Nucleus accumbens (tissue), 56 donors: ENCODE measurements at places on chromosomes 13 and 19.

DNA sequence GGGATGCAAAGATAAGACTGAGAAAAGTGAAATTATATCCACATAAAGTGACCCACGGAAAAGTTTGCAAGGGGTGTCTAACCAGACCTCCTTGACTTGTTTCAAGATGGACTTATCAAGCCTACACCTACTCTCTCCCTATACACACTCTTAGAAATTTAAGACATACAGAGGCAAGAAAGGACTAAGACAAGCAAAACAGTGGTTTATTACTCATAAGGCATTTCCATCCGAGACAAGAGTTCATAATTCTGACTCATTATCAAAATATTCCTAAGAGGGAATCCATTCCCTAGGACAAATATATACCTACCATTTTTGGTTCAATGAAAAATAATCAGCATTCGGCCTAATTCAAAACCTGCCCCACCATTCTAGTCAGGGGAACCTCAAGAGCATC is 232.6 kb upstream of the GPC6 start:
- no peak for DNase-seq

- DNase-seq = no peak
Observed at GRCh38 chr19:29311191-29311790, 98.3 kb upstream of the UQCRFS1 start.

- DNase-seq = peak; percentile 42
Observed at GRCh38 chr13:104571161-104571892, 1505.1 kb upstream of the SLC10A2 start.

GRCh38 chr13:113953561-113953960 is 20.3 kb downstream of the C13orf46 start:
- DNase-seq = no peak

- DNase-seq = peak; percentile 30
Observed at GRCh38 chr13:77918391-77919245, at the start of gene EDNRB. Gene EDNRB (minus strand): TSS chr13:77918831. CDS start chr13:77918573, 258 bp downstream.

- no peak for DNase-seq
Observed at GRCh38 chr19:10467104-10467706, 36.0 kb downstream of the KEAP1 start.

GRCh38 chr13:74258961-74259360 is 124.8 kb upstream of the KLF12 start:
- DNase-seq = no peak

DNA sequence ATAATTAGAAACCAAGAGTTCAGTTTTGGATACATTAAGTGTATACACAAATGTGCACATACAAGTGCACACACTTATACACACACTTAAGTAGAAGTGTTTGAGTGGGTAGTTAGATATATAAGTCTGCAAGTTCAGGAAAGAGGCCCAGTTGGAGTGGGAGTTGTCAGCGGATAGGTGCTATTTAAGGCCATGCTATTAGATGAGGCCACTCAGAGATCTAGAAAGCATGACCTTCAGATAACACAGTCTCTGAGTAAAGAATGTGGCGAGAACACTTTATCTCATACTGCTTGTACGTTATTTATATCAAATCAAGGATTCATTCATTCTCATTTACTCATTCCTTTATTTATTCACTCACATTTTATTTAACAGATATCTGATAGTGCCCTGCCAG is 206.2 kb downstream of the POSTN start:
- no peak for DNase-seq

DNA sequence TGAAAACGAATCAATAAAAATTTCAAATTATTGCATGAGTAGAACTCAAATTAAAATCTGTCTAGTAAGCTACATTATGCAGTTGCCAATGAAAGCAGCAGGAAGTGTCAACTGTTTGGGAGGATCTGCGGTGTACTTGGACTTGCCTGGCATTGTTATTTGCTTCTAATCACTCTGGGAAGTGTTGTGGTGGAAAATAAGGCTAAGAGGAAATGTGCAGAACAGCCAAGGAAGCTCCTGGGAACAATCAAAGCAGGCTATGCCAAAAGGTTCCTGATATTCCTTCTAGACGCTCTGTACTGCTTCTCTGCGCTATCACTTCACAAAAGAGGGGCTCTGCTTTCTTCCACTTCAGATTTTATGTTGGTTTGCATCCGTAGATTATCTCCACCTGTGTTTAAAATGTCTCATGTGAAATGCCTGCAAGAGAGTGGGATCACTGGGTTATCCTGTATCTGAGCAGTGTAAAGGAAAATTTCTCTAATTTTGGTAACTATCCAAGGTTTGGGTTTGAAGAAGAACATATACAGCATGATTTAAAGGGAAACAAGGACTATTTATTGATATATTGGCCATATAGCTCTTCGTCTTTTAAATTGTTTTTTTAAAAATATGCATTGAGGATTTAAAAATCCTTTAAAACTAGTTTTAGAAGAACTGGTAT is 182.7 kb upstream of the CSNK1A1L start:
- no peak for DNase-seq

DNA sequence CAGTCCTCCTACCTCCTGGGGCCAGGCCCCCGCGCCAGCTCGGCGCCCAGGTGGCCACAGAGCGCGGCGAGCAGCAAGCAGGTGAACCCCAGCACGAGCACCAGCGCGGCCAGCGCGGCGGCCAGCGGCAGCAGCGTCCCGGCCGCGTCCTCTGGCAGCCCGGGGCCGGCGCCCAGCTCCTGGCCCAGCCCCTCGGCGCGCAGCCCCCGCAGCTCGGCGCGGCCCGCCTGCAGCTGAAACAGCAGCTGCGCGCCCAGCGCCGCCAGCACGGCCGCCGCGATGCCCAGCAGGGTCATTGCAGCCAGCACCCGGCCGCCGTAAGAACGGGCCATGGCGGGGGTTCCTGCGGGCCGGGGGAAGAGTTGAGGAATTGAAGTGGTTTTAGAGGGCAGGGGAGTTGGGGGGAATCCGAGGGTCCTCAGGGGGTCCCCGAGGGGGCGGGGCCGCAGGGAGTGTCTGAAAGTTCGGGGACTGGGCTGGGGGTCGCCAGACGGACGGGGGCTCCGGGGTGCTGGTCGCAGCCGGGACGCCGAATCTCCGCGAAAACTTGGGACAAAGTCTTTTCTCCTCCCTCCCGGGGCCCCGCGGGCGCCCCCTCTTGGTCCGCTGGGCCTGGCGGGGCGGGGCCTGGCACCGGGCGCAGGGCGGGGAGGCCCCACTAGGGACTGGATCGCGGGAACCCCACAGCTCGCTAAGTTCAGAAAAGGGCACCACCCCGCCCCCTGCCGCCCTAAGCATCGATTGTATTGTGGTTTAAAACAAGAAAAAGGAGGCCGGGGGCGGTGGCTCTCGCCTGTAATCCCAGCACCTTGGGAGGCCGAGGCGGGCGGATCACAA is at the start of gene TMEM221:
TMEM221 (minus strand) TSS at position 538 of the 837 bp plus-strand sequence; CDS start at position 332, 206 bp downstream.
- no peak for DNase-seq

DNA sequence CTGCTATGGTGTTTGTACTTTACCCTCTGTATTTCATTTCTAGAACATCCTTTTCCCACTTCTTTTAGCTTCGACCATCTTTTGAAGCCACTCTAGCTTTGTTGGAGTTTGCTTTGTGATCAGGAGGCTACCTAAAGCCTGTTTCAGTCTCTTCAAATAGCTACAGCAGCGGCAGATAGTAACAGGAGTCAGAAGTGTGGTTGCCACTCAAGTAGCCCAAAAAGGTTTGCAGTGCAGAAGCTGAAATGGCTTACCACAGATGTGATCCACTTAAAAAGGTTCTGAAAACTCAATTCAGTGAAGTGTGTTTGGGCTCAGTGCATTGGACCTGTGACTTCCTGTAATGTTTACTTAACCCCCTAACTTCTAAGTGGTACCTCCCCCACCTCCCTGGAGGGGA is 26.2 kb downstream of the WASF3 start:
- DNase-seq = no peak

DNA sequence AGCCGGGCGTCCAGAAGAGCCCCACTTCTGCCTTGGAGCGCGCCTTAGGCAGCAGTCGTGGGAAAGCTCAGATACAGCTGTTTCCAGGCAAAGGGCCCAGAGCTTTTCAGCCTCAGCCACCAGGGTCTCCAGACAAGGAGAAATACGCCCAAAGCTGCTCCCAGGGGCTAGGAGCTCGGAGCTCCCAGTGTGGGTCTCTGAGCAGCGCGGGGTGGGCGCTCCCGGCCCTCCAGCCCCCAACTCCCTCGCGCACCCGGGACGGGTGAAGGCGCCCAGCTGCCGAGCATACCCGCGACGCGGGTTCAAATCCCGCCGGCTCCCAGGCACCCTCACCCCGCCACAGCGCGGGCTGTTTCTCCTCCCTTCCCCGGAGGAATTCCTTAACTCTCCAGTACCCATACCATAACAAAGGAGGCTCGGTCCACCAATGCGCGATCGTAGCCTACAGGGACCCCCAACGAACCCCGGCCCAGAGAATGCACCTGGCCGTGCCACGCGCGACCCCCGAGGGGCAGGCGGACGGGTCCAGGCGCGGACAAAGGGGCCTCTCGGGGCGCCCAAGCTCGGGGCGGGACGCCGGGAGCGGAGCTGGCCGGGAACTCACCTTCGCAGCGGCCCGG is 507 bp downstream of the COL4A1 start:
- no peak for DNase-seq

DNA sequence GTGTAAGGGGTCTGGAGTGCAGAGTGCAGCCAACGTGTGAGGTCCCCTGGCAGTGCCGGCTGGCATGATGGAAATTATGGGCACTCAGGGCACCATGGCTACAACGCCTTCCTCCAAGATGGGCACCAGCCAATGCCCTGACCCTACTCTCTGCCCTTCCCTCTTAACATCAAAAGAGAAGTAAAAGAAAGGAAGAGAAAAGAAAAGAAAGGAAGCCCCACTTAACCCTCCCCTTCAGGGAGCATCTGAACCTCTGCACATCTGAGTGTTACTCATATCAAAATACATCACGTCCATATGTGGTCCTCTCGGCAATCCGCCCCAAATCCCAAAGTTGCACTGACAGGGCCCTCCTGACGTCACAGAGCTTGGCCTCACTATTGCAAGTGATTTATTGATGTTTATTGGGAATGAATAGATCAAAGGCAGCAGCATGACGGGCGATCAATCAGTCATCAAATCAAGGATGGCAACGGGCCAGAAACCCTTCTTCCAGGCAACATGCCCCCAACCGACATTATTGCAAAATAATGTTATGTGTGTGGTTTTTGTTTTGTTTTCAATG is 1.3 kb downstream of the TSHZ3 start:
- DNase-seq = no peak

- DNase-seq = no peak
Observed at GRCh38 chr13:34750078-34750931, 191.8 kb upstream of the NBEA start.

DNA sequence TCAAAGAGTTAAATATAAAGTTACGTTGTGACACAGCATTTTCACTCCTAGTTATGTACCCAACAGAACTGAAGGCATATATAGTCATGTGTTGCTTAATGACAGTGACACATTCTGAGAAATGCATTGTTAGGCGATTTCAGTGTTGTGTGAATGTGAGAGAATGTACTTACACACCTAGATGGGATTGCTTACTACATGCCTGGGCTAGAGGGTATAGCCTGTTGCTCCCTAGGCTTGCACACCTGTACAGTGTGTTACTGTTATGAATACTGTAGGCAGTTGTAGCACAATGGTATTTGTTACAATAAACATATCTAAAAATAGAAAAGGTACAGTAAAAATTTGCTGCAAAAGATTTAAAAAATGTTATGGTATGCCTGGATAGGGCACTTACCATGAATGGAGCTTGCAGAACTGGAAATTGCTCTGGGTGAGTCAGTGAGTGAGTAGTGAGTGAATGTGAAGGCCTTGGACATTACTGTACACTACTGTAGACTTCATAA is 89.2 kb downstream of the DHRS12 start:
- DNase-seq = no peak

- no peak for DNase-seq
Observed at GRCh38 chr13:112973577-112973951, 4.5 kb downstream of the MCF2L start.

GRCh38 chr13:33290421-33290965 is 4.9 kb upstream of the STARD13 start:
- DNase-seq = no peak

DNA sequence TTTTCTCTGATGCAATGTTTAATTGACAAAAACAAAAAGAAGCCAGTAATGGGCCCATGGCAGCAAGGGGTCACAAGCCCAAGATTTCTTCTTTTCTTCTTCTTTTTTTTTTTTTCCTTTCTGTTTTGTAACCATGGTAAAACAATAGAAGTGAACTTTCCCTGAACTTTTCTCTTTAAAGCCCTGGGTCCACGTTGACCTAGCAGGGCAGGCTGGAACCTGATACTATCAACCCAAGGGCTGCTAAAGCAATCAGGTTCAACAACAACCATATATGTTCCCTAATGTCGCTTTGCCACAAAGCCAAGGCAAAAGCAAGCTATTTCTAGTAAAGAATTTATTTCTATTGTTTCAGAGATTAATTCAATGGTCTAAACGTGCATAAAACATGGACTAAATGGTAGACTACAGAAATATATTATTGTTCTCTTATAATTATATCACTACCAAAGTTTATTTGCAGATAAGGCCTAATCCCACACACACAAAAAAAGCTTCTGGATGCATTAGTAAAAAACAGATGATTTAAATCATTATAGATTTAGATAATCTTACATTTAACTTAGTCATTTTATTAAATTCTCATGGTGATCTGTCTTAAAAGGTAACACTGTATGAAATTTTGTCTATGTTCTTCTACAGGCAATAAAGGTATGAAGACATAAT is 153.9 kb downstream of the DACH1 start:
- DNase-seq = no peak
